LHCN-M2 (cell line): ENCODE measurements at places on chromosomes 13 and 19. TPM values are rescaled to one million over a fixed set of nuclear protein-coding genes. Genes with fewer than 3 reads are reported as not detected.
A peak's percentile ranks its signal among the peaks of the same experiment; 100 is the strongest.

Gene ZNF709
- 2.2 and 3.2 TPM in 2 replicates for total RNA-seq

Gene GRIN3B
- total RNA-seq, result 0.11 and 0.19 TPM in 2 replicates

- no peak for DNase-seq
Observed at GRCh38 chr19:6269101-6269886, 10.5 kb downstream of the MLLT1 start.

GRCh38 chr19:17835182-17836006 is 12.4 kb downstream of the JAK3 start:
- DNase-seq, result no peak

GRCh38 chr19:17842663-17843291 is 5.0 kb downstream of the JAK3 start:
- no peak for DNase-seq

DNA sequence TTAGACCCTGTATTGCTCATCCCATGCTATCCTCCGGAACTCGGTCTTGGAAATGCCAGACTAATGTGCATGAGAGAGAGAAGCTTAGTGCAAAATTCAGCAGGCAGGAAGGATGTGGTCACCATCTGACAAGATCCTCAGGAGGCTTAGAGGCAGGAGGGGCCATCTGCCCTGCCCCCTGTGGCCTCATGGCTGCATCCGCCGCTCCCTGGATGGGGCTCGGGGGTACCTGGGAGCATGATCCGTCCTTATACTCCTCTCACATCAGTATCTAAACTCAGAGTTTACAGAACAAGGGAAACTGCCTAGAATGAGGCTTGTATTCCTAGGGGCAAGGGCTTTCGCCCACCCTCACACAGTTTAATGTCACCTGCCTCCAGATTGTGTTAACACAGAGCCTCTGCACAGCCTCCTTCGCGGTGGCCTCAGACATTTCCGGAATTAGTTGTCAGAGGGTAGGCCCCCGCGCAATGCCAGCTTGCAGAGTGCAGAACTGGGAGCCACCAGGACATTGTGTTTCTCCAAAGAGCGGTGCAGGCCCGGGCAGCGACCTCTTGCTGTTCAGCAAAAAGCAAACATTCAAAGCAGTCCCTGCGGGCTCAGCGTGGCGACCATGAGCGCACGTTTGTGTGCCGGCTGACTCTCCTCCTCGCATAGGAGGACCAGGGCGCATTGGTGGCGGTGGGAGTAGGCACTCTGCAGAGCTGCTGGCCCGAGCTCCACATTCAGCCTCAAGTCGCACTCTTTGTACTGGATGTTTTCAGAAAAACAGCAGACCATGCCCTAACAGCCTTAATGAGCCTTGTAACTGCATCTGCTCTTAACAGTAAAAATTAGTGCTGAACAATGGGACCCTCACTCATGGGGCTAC is 39.1 kb downstream of the GPR12 start:
- no peak for DNase-seq

Gene ZNF284
- total RNA-seq, result 2.6 and 3.0 TPM in 2 replicates

Gene SIGLECL1
- total RNA-seq, result not detected in 2 replicates

Gene PPP1R13L
- 0.64 and 0.92 TPM in 2 replicates for total RNA-seq

DNA sequence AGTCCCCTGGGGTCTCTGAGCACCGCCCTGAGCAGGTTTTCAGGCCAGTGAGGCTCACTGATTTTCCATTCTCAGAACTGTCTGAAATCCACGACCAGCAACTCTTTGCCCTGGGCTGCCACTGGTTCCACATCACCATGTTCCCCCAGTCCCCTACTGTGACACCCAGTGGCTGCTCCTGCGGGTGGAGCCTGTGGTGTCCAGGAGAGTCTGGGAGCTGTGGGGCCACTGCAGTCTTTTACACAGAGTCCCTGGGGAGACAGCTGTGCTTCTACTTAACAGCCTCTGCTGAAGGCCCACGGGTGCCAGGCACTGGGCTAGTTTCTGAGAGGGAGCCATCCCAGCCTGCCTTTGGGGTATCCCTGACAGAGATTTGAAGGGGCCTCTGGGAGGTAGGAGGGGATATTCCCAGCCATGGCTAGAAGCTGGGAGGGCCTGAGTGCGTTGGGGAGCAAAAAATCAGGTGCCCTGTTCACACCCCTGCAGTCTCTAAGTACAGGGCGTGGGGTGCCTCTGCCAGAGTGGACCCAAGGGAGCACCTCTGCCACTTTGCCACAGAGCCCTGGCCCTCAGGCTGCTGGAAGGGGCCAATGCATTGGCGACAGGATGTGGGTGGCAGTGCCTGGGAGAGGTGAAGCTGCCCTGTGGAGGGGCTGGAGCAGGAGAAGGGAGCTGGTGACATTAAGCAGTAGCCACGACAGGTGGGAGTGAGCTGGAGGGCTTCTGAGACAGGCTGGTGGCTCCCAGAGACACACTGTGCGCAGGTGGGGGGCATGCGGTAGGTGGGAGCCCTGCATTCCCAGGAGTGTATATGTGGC is 200.2 kb upstream of the ZNF536 start:
- DNase-seq, result no peak

Gene TBXA2R
- total RNA-seq, result 0.57 and 0.64 TPM in 2 replicates

DNA sequence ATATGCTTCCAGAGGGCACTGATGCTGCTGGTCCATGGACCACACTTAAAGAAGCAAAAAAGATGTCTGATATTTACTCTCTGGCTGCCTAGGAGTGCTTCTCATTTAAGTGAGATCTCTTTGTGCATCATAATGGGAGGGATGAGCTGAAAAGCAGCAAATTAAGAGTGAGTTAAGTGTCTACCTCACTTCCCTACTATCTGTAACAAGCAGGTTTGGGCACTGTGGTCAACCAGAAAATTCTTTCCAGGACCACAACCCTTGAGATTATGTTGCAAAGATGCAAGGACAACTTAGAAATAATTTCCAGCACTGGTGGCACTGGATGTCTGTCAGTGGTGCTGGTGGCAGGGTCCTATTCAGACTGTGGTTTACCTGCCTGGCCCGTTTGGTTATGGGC is 52.1 kb upstream of the USPL1 start:
- DNase-seq, result peak; percentile 15

- no peak for DNase-seq
Observed at GRCh38 chr13:35566340-35566739, 89.9 kb upstream of the MAB21L1 start.

GRCh38 chr13:98771838-98772611 is 19.6 kb upstream of the SLC15A1 start:
- DNase-seq, result no peak

DNA sequence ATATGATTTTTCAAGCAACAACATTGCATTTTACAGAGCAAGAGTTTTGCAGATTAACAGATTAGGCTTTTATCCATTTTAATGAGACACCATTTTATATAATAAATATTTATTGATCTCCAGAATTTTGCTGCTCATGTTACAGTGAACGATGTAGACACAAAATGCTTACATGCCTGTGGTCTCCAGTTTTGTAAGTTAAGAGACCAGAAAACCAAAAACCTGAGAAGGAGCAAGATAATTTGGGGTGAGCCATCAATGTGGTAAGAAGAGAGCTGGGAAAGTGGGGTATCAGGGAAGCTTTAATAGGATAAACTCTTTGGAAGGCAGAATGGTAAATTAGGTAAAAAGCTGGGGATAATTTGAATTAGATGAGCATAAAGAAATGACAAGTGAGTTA is 2100.5 kb upstream of the PCDH20 start:
- DNase-seq, result no peak

DNA sequence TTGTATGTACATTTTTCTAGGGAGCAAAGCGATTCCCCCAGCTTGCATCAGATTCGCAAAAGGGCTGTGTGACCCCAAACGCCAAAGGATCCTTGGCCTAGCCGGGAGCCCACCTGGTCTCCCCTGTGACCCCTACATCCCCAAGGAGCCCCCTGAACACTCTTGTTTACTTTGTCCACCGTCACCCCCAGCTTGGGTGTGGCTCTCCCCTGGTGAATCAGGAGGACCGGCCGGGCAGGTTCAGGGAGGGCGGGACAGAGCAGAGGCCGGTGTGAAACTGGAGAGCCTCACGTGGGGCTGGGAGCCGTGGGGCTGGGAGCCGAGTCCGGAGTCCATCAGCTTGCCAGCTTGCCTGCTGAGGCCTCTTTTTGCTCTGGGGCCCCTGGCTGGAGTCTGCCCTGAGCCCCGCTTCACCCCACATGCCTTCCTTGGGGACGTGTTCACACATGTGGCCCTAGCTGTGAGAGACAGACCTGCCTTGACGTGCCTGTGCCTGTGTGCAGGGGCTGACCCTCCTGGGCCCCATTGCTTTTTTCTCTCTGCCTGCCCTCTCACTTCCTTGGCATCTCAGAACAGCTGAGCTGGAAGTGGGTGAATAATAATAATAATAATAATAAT is 2.0 kb downstream of the ITPKC start:
- DNase-seq, result peak; percentile 46

GRCh38 chr19:5268801-5269200 is 71.8 kb downstream of the PTPRS start:
- DNase-seq, result no peak

DNA sequence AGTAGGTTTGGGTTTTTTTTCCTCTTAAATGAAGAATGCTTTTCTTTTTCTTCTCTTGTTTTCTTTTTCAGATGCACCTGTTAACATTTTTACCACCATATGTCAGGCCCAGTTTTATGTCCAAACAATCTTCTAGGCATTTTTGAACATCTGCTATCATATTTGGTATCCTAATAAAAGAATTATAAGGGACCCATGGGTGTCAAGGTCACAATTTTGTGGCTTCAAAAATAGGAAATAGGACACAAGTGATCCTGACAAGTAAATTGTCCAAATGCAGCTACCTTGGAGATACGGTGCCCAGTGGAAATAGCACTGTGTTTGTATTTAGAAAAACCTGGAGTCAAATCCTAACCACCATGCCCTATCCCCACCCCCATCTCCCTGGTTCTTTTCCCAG is 270.3 kb downstream of the MZT1 start:
- no peak for DNase-seq

- peak; percentile 9 for DNase-seq
Observed at GRCh38 chr13:80901111-80901510, 560.2 kb upstream of the SPRY2 start.

DNA sequence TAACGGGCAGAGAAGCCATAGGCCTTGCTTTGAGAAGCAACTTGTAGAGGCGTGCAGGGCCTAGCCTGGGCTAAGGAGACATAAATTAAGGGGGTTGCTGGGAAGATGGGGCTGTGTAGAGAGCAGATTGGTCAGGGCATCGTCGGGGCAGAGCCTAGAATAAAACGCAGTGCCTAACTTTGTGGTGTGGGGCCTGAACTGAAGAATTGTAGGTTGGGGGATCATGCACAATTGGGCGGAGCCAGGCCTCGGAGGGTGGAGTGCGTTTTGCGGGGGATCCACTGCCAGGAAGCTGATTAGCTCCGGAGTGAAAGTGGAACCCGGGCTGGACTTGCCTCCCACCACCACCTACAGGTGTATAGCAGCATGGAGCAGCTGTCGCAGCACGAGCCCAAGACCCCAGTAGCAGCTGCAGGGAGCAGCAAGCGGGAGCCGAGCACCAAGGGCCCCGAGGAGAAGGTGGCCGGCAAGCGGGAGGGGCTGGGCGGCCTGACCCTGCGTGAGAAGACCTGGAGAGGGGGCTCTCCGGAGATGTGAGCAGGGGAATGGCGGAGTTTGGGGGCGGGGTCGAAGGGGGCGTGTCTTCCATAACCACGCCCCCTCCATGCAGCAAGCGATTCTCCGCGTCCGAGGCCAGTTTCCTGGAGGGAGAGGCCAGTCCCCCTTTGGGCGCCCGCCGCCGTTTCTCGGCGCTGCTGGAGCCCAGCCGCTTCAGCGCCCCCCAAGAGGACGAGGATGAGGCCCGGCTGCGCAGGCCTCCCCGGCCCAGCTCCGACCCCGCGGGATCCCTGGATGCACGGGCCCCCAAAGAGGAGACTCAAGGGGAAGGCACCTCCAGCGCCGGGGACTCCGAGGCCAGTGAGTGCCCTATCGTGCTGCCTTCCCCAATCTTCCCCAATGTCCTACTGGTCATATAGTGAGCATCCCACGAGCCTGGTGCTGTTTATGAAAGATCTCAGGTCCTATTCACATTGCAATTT is 13.8 kb downstream of the DNASE2 start:
- DNase-seq, result no peak

Gene CRLF1
- total RNA-seq, result 0.86 and 5.8 TPM in 2 replicates

Gene CD177
- total RNA-seq, result not detected in 2 replicates

DNA sequence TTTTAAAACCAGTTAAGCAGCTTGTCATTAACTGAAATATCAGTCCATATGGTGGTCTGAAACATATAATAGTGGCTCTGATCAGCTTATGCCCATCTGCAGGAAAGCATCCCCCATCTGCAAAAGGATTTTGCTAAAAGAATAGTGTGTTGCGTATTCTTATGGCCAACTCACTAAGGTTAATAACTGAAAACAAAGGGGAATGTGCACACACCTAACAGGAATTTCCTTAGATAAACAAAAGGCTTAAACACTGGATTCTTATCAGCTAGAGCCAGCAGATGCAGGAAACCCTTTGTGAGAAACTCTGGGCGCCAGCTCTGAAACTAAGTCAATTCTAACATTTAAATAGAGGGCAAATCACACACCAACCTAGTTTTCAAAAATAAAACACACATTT is 22.1 kb downstream of the VPS36 start:
- no peak for DNase-seq

Gene NLRP5
- total RNA-seq, result not detected in 2 replicates

GRCh38 chr13:35283856-35284255 is 192.6 kb downstream of the MAB21L1 start:
- DNase-seq, result peak; percentile 15

DNA sequence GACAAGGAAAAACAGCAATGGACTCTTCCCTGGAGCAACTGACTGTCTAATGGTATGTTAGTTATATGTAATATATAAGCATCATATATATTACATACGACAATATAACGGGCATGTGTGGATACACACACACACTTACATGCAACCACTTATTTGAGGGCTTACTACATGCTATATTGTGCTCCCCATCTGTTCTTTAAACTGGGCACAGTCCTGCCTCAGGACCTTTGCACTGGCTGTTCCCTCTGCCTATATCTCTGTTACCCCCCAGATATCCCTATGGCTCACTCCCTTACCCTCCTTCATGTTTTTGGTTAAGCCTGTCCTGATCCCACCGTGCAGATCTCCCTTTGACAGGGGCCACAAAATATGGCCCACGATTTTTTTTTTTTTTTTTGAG is 10.2 kb downstream of the TICAM1 start:
- no peak for DNase-seq

GRCh38 chr19:12838182-12838885 is at the start of gene MAST1:
MAST1 (plus strand) TSS chr19:12838515; CDS start chr19:12838573, 58 bp downstream.
- no peak for DNase-seq

GRCh38 chr19:3234800-3235199 is 10.3 kb downstream of the CELF5 start:
- no peak for DNase-seq

Gene ZNF429
- 8.0 and 11.0 TPM in 2 replicates for total RNA-seq

- DNase-seq, result no peak
Observed at GRCh38 chr19:4742723-4743646, 19.3 kb upstream of the DPP9 start.

Gene GPR12
- not detected in 2 replicates for total RNA-seq

GRCh38 chr19:4693078-4693350 is 22.9 kb upstream of the MYDGF start:
- DNase-seq, result no peak

GRCh38 chr19:1309977-1310852 is 24.5 kb downstream of the EFNA2 start:
- DNase-seq, result no peak
